GM18507 (cell line): ENCODE measurements at places on chromosomes 3 and 15.
A peak's percentile ranks its signal among the peaks of the same experiment; 100 is the strongest.

DNA sequence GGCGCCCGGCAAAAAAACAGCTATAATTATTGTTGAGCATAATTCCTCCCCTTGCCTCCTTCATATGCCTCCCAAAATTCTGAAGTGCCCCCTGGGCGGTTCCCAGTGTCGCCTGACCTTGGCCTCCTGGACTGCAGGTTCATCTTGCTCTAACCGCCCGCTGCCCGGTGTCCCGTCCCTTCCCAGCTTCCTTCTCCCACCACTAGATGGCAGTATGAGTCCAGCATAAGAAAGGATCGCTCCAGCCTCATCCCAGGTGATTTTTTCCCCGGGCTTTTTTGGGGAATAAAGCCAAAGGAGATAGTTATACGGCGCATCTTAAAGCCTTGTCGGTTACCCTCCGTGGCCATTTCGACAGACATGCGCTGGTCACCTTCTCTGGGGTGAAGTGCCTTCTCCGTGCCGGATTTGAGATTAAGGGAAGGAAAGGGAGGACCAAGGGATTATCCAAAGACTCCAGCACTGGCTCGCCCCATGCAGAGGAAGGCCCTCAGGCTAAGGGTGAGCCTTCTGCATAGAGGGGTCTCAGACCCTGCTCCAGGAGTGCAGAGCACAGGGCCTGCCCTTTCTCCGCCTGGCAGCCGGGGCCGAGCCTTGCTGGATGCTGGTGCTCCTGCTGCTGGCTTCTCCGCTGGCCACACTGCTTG lies 45.8 kb upstream of the TRA2B start:
- DNase-seq, result peak; percentile 52

DNA sequence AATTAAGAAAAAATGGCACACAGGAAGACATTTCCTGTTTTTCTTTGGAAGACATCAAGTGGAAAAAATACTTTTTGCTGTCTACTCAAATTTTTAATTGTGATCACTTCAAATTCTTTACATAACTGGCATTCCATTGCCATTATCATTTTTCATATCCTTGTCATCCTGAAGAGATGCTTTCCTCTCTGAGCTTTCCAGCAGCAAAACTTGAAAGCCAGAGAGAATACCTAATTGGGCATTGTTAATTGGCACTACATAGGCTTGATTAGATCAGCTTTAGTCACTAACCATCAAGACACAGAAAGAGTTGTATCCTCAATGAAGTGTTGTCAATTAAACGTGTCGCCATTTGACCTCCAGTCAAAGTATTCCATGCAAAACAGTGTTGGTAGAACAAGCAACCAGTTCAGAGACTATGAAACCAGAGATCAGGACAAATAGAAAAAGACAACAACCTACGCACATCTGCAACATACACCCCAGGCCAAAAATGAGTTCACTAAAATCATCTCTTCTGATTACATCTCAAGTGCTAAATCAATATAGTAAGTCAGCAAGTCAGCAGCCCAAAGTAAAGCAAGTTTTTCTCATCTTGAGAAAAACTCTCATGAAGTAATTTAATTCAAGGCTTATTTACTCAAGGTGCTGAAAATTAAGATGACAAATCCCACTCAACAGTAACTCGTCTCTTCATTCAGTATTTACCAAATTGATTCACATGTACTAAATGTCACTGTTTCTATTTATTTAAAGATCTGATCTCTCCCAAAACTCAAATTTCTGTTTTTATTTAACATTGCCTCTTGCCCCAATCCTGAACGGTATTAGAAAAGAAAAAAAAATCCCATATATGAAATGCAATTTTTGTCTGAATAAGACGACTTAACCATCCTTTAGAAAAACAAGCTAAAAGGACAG lies 123.0 kb downstream of the SUCLG2 start:
- no peak for DNase-seq

DNA sequence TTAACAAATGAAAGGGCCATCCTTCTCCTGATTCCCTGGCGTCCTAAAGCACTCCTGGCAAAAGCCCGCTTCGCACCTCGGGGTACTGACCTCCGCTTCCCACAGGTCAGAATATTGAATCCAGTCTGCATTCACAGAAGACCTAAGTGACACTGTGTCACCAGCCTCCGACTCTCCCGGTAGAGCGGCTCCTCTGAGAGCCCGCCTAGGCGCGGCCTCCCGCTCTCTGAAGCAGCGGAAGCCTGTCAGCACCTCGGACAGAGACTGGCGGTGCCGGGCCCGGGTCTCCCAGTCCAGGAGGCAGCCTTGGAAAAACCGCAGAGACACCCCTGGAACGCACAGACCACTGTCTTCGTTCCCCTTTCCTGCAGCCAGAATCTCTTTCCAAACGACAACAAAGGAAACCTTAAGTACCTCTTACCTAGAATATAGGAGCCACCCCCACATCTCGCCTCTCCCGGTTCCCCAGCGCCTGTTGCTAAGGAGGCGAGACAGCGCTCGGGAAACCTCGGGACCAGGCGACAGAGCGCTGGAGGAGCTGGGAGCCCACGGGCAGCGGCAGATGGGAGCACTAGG lies 1.2 kb downstream of the GABRB3 start:
- DNase-seq, result no peak

DNA sequence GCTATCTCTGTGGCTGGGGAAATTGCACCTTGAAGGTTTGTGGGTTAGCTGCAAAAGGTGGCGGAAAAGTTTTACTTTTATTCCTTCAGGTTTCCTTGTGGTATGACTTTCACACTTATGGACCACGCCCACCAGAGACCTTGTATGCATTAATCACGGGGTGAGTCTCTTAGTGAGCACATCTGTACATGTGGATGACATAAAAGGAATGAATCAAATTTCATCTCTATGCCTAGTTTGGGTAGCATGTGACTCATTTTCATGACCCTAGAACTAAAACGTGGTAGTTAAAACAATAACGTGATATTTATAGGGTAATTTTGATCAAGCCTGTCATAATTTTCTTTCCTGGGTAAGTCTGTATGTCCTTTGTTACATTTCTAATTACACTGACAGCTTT lies 141.7 kb downstream of the PDCD6IP start:
- DNase-seq, result no peak

DNA sequence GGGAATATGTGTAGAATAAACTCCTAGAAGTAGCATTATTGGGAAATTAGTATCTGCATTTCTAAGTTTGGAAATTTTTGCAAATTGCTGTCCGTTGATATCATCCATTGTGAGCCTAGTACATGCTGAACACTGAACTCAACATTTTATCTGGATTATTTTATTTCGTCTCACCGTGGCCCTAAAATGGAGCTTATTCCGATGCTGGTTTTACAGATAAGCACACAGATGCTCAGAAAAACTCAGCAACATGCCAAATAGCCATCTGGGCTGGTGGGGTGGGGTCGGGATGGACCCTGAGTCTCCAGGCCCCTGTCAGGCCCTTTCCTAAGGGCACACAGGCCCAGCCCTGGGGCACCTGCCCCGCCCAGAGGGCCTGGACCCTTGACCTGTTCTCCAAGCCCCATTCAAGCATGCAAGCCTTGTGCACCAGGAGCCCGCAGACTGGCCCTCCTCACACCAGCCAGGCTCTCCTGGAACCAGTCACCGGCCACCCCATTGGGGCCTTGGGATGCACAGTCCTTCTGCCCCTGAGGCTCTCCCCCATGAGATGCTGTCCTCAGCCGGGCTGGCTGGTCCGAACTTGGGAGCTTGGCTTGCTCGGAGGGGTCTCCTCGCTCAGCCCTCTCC lies 20.7 kb upstream of the KLF13 start:
- DNase-seq, result no peak

DNA sequence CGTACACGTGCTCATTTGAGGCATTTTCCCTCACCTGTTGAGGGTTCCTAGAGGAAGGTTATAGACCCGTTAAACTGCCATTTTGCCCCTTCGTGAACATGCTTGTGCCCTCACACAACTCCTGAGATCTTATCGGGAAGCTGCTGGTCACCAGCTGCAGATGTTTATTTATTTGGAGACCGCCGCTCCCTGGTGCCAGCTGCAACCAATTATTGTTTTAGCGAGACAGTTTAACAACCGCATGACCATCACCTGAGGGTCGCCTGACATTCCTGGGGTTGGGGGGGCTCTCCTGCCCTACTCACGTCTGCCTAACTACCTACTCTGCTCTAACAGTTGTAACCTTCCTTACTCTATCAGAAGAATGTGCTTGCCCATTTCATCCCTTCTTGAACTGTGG lies 292.5 kb downstream of the MCTP2 start:
- DNase-seq, result no peak
